Trophoblast cell (in vitro differentiated cells and primary cell): ENCODE measurements at places on chromosomes 5 and 9.

- H3K4me1 ChIP-seq = peaks cover 7% of the 10 kb centered on the region
- H3K4me3 ChIP-seq = no peak overlapping the region
- no peak for DNase-seq
- H3K27me3 ChIP-seq = no peaks in the 10 kb centered on the region
These were observed 263.4 kb upstream of the SLC30A5 start for GRCh38 chr5:68830377-68830898.

DNA sequence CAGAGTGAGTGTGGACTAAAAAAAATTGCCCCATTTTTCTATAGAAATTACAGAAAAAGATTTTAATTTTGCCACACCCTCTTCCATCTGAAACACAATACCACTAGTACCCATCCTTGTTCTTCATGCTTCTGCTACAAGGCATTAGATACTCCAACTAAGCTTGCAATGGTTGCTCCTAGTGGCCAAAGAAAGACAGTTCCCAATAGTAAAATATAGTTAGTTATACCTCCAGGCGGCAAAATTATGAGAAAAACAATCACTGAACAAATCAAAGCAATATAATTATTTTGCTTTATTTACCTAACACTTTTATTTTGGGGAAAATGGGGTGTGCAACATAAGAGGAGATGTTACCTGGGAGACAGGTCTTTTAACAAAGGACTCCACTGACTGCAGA is 101.2 kb downstream of the RAPGEF6 start:
- no peaks in the 10 kb centered on the region for H3K36me3 ChIP-seq
- no peaks in the 10 kb centered on the region for H3K4me1 ChIP-seq
- peak; percentile 2 for DNase-seq
- H3K4me3 ChIP-seq = no peak overlapping the region

GRCh38 chr9:68898781-68899439 is 115.0 kb downstream of the PRKACG start:
- no peak for DNase-seq
- H3K27me3 ChIP-seq = no peaks in the 10 kb centered on the region
- no peaks in the 10 kb centered on the region for H3K4me1 ChIP-seq
- H3K27ac ChIP-seq = no peak overlapping the region

DNA sequence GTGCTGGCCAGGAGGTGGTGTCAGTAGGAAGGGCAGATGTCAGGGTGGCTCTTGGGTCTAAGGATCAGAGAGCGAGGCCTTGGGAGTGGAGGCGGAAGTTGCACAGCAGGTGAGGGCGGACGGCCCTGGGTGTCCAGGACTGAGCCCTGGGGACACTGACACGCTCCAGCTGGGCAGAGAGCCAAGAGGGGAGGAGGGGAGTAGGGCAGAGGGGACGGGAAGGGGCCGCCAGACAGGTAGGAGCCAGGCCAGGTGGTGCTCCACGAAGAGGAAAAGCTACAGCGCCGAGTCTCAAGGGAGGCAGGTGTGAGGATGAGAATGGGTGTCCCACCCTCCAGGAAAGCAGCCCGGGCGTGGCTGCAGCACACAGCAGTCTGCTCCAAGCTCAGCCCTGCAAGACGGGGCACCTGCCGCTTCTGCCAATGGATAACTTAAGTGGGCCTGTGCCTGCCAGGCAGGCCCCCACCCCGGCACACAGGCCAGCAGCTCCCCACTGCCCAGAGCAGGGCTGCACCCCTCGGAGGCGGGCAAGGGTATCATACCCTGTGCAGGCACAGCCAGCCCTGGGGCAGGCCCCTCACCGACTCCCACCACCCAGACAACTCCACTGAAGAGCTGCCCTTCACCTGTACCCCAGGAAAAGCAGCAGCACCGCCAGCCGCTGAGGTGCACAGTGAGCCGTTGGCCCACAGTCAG is 4.9 kb downstream of the TPRN start:
- H3K4me1 ChIP-seq = peaks cover 9% of the 10 kb centered on the region
- H3K27ac ChIP-seq = no peak overlapping the region
- no peak overlapping the region for H3K4me3 ChIP-seq
